ENCODE measurements at places on chromosomes 12 and 14. TPM values are rescaled to one million over a fixed set of nuclear protein-coding genes. Genes with fewer than 3 reads are reported as not detected.

The GRIP1 gene
- total RNA-seq = not detected

The PIK3C2G gene
- not detected for total RNA-seq

The DHH gene
- total RNA-seq = 0.07 TPM

The KRT85 gene
- not detected for total RNA-seq

The HOXC12 gene
- not detected for total RNA-seq
